ENCODE measurements at places on chromosomes 7 and 10.

GRCh38 chr7:151251689-151252560 lies 3.4 kb upstream of the SMARCD3 start:
- DNase-seq, result no peak

DNA sequence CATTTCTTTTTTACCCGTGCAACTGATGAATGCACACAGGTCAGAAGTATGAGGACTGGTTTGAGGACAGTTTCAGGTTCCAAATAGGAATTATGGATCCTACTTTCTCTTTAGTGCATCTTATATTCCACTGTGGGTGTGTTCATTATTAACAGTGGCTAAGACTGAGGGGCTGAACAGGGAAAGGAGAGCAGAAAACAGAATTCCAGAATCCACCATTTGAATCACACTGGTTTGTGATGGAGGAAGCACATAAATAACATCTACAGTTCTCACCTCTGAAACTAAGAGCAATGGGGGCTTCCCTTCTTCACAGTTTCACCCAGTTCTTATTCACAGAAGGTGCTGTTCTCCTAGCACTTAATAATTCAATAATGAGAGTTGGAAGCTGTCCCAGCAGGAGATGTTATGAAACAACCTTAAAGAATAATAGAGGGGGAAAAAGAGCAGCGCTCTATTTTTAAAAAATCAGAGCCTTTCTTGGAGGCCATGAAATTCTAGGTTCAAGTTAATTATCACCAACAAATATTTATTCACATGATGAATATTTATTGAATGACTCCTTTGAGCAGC lies 205.1 kb downstream of the CREB5 start:
- no peak for DNase-seq

- no peak for DNase-seq
Measured at GRCh38 chr10:104690959-104691358, 49.9 kb downstream of the SORCS3 start.

GRCh38 chr7:107405559-107405958 lies 64.3 kb upstream of the GPR22 start:
- no peak for DNase-seq

DNA sequence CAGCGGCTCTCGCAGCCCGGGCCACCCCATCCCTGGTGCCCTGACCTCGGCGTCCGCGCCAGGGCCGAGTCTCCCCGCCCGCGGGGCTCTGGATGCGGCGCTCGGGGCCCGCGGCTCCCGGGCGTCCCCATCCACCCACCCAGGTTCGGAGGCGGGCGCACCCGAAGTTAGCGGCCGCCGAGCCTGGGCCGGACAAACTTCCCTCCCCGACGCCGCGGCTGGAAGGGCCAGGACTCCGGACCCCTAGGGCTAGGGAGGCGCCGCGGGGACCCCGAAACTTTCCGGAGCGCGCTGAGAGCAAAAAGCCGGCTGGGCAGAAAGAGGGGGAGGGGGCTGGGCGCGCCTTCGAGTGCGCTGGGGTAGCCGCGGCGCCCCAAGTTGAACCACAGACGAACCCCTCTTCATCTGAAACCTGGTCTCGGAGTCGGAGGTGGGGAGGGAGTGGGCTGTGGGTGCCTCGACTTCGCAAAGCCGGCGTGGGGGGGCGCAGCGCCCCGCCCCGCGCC lies 3.7 kb upstream of the ELFN1 start:
- no peak for DNase-seq

DNA sequence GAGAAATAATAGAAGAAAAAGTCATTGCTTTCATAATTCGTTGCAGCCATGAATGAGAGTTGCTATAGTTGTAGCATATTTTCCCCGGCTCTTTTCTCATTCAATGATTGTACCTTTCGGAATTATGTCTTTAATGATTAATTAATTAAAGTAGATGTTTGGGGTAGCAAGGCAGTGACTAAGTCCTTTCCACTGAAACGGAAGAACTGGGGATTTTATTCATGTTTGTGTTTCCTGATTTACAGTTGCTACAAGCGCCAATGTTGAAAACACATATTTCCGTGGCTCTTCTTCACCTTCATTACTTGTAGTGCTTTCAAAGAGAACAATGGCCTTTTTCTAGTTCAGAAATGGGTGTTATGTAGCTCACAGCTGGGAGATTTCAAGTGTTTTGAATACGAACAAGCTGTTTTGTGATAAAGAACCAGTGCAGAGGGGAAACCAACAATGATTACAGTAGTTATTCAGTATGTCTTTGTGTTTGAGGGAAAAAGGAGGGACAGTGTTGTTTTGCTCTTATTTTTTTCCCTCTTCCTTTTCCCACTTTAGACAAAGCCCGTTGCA lies 153.5 kb downstream of the NSUN6 start:
- DNase-seq, result no peak

GRCh38 chr10:72689660-72690059 lies 2.3 kb upstream of the MCU start:
- no peak for DNase-seq

DNA sequence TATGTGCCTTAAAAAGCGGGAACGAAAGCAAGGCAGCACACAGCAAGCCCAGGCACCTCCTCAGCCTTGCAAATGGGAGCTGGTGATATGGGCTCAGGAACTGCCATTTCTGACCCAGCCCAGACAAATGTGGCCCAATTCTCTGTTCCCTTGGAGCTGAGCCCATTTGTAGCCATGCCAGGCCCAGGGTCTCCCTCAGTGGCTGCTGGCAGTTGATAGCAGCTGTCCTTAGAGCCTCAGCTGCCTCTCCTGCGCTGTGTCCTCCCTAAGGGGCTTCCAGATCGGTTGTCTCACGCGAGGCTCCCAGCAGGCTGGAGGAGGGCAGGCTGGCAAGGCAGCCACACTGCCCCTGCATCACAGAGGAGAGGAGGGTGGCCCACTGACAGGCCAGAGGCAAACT lies 275.8 kb downstream of the KCNMA1 start:
- DNase-seq, result no peak

DNA sequence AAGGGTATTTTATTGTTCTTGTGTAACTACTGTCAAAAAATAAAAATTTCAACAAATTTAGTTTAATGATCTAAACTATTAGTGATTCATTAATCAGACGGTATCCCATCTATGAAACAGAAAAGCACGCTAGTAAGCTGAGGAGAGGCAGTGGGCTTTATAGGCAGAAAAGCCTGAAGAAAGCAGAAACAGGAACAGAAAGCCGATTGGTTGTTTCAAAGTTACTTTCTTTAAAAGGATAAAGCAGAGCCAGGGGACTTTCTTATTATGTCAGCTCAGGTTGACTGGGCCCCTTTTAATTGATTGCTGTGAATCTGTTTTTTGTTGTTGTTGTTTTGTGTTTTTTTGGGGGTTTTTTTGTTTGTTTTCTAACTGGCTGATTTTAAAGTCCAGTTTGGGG lies 105.5 kb downstream of the TES start:
- no peak for DNase-seq

DNA sequence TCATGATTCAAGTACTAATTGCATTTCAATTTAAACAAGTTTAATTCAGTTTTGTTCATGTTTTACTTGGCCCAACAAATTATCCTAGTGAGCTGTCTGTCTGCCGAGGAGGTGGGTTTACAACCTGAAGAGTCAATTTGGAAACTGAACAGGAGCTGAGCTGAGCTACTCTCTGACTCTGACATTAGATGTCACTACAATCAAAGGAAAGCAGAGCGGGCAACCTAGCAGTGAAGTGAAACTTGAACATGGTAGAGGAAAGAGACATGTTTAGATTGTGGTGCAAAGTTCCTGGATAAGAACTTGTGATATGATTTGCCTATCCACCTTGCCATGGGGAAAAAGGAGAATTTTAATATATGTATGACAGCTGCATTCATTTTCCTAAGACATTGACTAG lies 9.6 kb upstream of the AGR3 start:
- no peak for DNase-seq

DNA sequence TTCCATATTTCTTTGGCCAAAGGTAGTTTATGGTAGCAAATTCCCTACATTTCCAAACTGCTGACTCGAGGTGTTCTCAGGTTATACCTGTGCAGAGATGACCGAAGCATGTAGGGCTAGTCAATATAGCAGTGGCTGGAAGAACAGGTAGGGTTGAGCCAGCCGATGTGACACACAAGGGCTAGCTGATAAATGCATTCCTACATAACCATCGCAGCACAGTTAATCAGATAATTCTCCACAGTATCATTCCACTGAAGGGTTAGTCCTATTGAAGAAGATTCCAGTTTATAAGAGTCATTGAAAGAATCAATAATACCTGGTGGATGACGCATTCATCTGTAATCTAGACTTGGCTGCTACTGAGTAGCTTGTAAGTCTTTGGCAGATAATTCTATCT lies 220.0 kb downstream of the KIF20B start:
- DNase-seq, result no peak

GRCh38 chr7:1884583-1885350 lies 214.7 kb downstream of the ELFN1 start:
- no peak for DNase-seq

DNA sequence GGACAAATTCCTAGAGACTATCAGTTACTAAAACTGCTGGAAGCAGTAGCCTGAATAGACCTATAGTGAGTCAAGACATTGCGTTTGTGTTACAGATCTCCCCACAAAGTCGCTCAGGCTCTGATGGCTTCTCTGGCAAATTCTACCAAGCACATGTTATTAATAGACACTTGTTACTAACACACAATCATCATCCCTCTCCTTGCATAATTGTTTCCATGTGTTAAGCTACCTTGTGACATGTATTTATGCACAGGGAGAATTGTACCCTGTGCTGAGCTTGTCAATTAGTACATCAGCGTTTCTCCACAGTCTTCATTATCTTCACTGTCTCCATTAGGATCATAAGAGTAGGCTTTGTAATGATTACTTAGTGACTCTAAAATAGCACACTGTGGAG lies 31.2 kb downstream of the DYNC2I1 start:
- no peak for DNase-seq

DNA sequence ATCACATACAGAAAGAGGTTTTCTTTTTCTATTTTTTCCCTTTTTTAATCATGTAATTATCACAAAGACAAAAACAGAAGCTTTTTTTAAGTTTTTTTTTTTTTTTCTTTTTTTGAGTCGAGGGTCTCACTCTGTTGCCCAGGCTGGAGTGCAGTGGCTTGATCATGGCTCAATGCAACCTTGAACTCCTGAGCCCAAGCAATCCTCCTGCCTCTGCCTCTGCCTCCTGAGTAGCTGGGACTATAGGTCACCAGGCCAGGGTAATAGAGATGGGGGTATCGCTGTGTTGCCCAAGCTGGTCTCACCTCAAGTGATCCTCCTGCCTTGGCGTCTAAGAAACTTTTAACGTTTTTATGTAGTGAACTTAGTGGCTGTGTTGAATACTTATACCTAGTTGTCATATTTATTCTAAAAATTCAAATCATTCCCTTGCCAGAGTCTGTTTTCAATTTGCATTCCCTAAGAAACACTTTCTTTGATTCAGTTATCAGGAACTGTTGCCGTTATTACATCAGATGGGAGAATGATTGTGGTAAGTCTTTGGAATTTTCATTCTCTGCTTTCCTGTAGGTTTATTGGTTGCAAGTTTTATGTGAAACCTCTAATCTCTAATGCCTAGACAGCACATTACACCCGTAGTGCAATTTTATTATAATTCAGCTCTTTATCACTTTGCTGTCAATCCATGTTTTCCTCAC lies 1.3 kb downstream of the LSM8 start:
- DNase-seq, result no peak

DNA sequence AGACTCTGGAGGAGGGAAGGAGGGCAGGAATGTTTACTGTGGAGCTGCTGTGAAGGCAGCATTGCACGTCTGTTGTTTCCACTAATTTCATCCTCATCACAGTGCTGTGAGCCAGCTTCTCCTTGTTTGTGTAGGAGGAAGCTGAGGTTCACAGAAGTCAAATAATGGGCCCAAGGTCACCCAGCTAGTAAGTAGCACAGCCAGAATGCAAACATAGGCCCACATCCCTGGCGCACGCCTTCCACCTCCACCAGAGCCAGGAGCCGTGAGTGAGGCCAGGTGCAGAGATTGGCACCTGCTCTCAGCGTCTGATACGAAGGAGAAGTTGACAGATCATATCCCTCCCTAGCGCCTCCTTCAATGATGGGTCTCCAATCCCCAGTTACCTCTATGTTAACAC lies 93.6 kb downstream of the HTR5A start:
- no peak for DNase-seq

DNA sequence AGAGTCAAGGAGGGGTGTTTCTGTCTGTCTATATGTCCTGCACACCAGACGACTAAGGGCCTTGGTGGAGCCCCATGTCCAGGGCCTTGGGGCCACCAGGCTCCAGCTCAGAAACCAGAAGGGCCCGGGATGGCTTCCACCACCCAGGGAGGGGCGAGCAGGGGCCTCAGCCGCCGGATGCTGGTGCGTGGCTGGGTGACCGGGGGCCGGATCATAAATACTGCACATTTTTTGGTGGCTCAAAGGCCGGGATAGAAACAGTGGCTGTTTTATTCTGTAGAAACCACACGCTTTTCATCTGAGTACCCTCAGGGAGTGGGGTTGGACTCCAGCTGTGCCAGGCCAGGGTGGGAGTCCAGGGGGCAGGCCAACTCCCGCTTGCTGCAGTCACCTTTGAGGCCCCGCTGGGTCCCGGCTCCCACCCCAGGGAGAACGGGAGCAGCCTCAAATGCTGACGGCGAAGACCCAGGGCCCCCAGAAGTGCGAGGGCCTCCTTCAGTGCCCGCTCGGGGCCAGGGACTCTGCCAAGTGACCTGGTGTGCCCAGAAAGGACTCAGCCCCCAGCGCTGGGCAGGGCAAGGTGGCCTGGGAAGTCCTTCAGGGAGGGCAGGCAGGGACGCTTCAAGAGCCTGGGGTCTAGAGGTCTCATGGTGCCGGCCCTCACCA lies 28.2 kb downstream of the PDGFA start:
- DNase-seq, result no peak

DNA sequence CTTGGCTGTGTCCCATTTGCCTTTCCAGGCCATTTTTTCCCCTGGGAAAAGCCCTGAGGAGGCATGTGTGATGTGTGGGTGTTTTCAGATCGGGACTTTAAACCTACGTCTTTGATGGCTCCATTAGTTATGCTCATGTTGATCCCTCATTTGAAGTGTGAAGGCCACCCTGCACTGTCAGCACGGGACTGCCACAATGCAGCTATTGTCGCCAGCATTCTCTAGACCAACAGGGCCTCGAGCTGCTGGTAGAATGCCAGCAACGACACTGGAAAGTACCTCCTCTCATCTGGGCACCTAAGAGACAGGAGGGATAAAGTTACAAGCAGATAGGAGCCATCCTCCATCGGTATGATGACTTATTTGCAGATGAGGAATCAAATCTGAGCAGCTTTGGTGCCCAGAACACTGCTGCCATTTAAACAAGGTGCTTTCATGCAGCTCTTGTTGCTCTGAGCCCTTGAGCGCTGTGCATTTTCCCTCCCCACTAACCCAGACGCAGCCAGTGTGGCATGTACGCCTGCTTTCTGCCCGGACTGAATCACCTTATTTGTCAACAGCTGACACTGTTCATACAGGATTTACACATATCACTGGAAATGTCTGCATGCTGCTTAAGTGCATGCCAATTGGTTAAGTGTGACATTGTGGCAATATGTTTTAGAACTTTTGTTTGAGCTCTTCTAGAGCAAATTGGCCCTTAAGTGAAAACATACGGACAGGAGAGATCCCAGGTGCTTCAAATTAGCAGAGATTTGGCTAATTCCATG lies 175.0 kb upstream of the PITRM1 start:
- no peak for DNase-seq

- no peak for DNase-seq
Measured at GRCh38 chr7:50358041-50358705, 53.7 kb downstream of the IKZF1 start.

GRCh38 chr10:34370126-34370525 lies 445.0 kb downstream of the PARD3 start:
- DNase-seq, result no peak

Measured in activated T-helper 1 cell treated with anti-CD3 and anti-CD28 coated beads, Interleukin-2, amount 50 U/mL, for 16 hours (primary cell).